Left renal pelvis (tissue), 4 donors: ENCODE measurements at places on chromosomes 2 and 18.

DNA sequence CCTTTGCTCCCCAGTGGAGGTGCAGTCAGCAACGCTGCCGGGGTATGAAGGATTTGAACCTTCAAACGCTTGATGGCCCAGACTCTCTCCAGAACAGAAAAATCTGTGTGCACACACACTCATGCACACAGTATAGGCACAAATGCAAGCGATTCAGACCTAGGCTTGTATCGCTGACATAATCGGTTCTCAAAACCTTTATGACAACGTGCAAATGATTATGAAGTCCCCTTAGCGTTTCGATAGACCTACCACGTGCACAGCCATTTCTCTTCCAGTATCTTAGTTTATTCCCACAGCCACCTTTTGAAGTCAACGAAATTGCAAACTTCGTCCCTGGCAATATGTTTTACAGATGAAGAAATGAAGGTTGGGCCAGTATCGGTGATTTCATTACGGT is 138.9 kb upstream of the MYCN start:
- no peak for DNase-seq

DNA sequence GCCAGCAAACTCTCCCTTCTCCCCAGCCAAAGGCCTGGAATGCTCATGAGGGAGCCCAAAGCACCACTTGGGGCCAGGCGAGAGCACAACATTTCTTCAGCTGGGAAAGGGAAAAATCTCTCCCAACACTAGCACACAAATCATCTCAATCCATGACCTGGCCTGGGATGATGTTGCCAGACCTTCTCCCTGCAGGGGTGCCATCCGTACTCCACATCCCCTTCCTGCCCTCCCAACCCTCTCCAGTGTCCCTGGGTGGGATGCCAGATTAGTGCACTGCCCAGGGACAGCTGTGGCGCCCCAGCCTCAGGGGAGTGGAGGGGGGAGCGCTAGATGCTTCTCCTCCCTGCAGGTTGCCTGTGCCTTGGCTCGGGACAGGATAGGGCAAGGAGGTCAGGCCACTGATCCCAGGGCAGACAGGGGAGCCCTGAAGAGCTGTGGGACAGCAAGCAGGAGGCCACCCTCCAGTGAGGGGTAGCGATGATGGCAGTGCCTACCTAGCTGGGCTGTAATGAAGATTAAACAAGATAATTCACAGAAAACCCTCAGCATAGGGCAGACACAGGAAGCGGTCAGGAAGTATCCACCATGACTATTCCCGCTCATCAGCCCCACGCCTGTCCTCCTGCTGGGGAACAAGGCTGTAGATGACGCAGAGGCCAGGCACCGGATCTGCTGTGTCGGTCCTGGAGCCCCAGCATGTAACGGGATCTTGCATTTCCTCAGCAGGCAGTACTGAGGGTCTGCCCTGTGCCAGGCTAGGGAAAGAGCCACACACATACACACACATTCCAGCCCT is 31.1 kb downstream of the SERTAD2 start:
- no peak for DNase-seq

GRCh38 chr18:50671376-50671775 is 111.5 kb downstream of the MAPK4 start:
- no peak for DNase-seq

DNA sequence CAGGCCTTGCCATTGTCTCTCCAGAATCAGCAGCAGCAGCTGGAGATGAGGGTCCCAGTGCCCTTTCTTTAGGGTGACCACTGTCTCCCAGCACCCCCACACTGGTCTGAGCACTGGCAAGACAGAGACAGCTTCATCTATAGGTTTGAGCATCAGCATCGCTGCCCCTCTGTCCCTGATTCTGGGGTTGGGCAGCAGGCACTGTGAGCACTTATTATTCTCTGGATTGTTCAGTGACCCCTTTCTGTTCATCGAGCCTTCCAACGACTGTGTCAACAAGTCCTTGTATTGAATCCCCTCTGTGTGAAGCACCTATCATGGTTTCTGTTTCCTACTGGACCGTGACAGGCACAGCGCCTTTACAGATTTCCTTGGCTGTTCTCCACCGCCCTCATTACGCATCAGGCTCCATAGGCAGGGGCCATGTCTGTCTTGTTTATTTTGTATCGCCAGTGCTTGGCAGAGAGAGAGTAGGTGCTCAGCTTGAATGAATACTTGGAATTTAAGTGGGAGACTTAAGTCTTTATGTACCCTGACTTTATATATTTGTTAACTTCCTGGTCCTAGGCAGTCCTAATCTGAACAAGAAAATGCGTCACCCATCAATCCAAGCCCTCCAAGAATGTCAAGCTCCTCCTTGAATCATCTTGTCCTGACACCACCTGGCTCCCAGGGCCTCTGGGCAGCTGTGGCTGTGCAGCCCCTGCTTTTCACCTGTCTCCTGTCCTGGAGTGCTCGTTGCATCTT is 11.4 kb downstream of the MALL start:
- DNase-seq, result no peak

- DNase-seq, result no peak
Measured at GRCh38 chr18:37578886-37579513, 13.4 kb upstream of the CELF4 start.

DNA sequence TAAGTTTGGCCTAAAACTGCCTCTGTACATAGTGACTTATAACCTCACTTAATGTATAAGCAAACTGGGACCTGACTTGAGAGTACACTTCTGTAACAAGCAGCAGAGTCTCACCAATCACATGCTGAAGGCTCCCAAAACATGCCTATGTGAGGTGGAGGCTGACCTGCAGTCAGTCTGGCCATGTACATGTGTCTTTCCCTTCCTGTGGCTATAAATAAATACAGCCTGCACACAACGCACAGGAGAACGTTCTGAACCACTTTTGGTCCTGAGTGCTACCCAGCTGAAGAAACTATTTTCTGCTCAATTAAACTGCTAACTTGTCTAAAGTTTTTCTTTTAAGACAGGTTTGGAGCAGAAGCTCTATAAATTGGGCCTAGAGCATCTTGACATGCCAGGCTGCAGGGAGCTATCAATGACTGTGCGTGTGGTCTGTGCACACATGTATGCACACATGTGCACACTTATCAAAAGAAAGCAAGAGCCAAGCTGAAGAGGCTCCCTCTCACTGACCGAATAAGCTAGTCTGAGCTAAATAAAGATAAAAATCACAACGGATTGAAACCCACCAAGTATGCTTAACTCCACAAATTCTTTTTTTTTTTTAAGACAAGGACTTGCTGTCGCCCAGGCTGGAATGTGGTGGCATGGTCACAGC is 15.0 kb downstream of the RNASEH1 start:
- DNase-seq, result no peak

DNA sequence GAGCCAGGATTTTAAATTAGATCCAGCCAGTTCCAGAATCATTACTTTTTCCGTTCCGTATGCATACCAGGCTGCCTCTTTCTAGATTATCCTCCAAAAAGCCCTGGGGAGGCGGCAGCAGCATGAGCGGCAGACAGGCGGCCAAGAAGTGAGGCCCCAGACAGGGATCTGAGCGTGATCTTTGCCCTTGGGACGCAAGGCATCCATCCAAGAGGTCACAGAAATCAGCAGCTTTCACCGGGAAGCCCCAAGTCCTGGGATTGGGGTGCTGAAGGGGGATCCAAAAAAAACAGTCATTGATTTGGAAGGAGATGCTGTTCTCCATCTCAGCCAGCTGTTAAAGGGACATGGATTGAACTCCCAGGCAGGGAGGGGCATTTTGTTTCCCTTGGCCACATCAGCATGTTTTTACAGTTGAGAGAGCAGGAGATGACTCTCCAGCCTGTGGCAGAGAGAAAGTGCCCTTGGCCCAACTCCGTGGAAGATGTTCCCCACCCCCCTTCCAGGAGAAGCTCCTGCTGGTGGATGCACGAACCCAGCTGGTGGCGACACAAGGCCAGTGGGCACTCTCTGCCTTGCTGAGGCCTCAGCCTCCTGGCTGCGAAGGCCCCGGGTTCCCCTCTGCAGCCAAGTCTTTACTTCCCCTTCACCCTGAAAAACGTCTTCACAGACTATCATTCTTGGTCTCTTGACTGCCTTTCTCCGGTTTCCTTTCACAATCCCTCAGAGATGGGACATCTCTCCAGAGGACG is 265.6 kb downstream of the ANAPC1 start:
- no peak for DNase-seq
